Type B pancreatic cell (in vitro differentiated cells): ENCODE measurements at places on chromosomes 5 and 9.

DNA sequence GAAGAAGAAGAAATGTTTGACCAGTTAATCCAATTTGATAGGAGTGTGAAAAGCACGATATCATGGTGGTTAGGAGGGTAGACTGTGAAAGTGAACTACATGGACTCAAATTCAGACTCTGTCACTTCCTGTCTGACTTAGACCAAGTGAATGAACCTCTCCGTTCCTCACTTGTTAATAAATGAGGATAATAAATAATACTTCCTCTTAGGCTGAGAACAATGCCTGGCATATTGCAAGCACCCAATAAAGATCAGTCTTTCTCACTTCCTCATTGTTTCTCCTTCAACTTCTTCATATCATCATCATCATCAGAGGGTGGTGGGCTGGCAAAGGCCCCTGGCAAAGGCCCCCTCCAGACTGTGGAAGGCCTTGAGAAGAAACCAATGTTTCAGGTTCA lies 148.7 kb downstream of the CDK5RAP2 start:
- no peak for DNase-seq

- DNase-seq, result no peak
Observed at GRCh38 chr9:121098567-121099198, 23.9 kb downstream of the CNTRL start.

GRCh38 chr5:173495225-173495904 lies 121.1 kb downstream of the BOD1 start:
- DNase-seq, result no peak

- no peak for DNase-seq
Observed at GRCh38 chr9:81394881-81395675, 294.3 kb downstream of the TLE1 start.

DNA sequence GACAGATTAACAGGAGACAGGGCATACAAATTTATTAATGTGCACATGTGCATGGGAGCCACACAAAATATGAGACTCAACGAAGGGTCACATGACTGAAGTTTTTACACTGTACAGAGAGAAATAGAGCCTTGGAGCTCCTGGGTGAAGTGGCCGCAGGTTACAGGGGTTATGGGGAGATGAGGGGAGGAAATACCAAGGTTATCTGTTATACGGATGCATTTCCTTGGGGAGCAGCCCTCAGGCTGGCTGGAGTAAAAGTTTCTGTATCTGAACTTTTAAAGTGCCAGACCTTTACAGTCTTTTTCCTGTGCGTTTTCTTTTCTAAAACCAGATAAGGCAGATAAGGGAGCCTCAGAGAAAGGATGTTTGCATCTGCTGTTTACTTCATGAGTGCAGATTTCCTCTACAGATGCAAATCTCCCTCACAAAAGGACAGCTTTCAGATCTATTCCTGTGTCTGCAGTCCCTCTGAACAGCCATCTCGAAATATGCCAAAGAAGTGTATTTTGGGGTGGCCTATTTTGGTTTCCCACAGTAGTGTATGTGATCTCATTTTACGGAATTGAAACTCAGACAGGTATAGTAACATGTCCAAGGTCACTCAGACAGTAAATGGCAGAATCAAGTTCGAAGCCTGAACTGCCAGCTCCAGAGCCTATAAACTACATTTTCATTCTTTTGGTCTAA lies 139.3 kb upstream of the FBXL17 start:
- DNase-seq, result no peak

- no peak for DNase-seq
Observed at GRCh38 chr5:18394443-18394804, 760.2 kb downstream of the TAF11L14 start.

- no peak for DNase-seq
Observed at GRCh38 chr5:121188849-121189248, 662.8 kb upstream of the FTMT start.

DNA sequence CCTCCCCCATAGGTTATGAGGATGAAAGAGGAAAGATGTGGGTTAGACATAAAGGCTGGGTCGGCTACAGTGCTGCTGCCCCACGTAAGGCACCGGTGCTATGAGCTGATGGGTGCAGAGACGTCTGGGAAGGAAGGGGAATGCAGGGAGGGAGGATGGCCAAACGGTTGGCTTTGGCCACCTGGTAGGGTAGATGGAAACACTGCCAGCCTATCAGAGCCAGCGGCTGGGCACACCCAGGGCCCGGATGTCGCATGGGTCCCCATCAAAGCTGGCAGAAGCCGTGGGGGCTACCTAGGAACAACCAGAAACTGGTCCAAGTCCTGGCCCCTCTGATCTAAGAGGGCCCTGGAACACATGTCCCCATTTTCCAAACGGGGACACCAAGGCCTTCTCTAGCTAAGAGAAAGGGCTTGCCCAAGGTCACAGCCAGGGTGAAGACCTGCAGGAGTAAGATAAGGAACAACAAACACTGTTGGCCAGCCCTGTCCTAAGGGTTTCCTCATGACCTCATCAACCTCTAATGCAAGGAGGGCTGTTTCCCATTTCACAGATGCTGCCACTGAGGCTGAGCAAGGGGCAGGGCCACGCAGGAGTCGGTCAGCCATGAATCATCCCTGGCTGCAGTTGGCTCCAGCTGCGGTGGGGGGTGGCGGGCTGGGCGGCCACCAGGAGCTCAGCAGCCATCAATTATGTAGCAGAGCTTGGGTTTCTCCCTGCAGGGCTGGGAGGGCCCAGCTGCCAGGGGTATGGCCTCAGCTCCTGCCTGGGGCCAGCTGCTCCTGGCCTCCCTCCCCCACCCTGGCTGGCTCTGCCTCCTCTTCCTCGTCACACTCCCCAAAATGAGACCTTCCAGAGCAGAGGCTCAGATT lies 4.9 kb downstream of the SH3GLB2 start:
- DNase-seq, result no peak

DNA sequence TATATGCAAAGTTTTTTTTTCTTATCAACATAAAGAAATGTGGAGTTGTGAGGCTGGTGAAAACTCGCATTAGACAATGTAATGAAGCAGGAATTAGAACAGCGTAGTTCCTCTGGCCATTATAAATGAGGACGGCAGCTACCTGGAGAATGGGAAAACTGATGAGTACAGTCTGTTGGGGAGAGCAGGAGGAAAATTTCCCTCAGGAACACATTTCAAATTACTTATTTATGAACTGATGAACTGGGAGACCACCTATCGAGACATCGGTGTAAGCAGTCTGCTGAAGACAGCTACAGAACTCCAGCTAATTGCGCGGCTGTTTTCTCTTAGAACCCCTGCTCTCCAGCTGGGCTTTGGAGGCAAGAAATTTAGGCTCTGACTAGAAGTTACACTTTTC lies 343.9 kb upstream of the CLINT1 start:
- DNase-seq, result no peak

- DNase-seq, result no peak
Observed at GRCh38 chr5:10233505-10233904, 16.2 kb downstream of the ATPSCKMT start.

DNA sequence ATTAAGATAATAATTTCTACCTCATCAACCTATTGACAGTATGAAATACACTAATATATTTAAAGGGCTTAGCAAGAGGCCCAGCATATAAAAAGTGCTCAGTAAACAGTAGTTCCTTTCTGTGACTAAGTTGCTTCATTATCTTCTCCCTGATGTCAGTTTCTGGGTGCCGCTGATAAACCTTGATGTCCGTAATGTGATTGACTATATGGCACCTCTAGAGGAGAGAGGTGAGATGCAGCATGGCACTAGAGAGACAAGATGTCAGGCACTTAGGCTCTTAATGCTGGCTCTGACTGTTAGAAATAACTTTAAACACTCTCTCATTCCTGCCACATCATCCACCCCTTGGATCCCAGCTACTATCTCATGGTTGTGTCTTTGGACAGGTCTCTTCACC lies 455.9 kb upstream of the KLF4 start:
- DNase-seq, result no peak

DNA sequence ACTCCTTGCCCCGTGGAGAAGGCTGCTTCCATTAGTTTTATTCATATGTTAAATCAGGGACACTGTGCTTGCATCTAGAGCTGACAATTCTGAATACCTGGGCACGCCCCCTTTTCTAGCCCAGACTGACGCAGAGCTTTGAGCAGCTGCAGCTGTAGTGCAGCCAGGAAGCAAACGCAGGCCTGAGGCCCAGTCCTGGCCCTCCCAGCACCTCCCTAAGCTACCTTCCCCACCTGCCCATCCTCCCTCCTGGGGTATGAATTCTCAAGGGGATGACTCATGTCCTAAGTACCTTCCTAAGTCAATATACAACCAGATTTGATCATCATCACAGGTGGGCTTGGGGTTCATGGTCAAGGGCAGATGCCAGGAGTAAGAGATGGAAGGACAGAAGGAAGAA lies 3.5 kb downstream of the PHF19 start:
- no peak for DNase-seq

GRCh38 chr5:158841481-158842276 lies 258.0 kb downstream of the EBF1 start:
- no peak for DNase-seq

- DNase-seq, result no peak
Observed at GRCh38 chr9:21443849-21444625, 3.8 kb downstream of the IFNA1 start.

GRCh38 chr9:98550206-98550820 lies 158.4 kb downstream of the GABBR2 start:
- no peak for DNase-seq

GRCh38 chr5:139186261-139186660 lies 11.9 kb downstream of the SIL1 start:
- no peak for DNase-seq

- DNase-seq, result no peak
Observed at GRCh38 chr9:118059484-118060278, 355.5 kb downstream of the TLR4 start.

- no peak for DNase-seq
Observed at GRCh38 chr9:17863213-17863883, 284.5 kb downstream of the SH3GL2 start.

- no peak for DNase-seq
Observed at GRCh38 chr9:18208166-18209059, 265.5 kb upstream of the ADAMTSL1 start.

GRCh38 chr5:73176250-73176649 lies 3.3 kb downstream of the TMEM174 start:
- no peak for DNase-seq

DNA sequence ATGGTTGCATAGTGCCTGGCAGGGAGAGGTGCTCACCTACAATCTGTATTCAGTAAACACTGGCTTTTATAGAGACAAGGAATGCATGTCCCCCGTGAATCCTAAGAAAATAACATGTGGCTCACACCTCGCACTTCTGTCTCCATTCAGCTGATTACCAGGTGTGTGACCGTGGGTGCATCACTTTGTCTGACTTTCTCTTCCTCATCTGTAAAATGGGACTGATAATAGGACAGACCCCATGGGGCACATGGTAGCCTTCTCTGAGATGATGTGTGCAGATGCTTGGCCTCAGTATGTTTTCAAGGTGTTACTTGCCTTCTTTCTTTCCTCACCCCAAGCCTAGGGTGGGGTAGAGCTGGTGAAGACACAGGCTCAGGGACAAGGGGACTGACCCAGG lies 6.3 kb downstream of the CXXC5 start:
- no peak for DNase-seq

- no peak for DNase-seq
Observed at GRCh38 chr9:137984005-137984404, 106.4 kb downstream of the CACNA1B start.

- DNase-seq, result no peak
Observed at GRCh38 chr9:71819115-71819739, 50.9 kb upstream of the CEMIP2 start.

- DNase-seq, result no peak
Observed at GRCh38 chr5:98414938-98415337, 358.5 kb upstream of the RGMB start.

DNA sequence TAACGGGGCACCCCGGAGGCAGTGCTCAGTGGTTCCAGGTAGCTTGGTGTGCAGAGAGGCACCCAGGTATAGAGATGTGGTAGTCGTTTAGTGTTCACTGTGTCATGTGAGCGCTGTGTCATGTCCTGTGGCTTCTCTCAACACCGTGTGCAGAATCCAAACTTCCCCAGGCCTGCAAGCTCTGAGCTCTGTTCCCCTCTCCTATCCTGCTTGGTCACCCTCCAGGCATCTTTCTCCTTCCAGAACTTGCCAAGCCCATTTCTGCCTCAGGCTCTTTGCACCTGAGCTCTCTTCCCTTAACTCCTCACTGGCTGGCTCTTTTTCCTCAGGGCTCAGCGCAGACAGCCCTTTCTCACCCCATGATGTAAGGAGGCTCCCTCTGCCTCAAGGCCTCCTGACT lies 64.8 kb downstream of the CARTPT start:
- no peak for DNase-seq

GRCh38 chr9:78354324-78354973 lies 57.5 kb downstream of the PSAT1 start:
- no peak for DNase-seq

DNA sequence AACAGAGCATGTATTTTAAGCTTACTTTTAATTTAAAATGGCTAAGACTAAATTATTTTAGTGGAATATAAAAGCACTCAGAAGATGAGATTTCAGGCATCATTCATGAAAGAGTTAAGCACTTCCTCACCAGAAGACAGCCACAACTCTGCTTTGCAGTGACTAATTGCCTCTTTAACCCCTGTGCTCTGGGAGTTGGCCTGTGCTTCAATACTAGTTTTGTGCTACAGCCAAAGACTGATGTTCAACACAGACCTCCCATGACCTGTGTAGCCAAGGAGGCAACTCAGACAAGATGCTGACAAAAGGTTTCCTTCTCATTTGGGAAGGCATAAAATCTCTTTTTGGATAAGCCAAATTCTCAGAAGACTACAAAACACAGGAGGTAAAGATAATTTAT lies 353.5 kb downstream of the FBXL17 start:
- DNase-seq, result no peak

DNA sequence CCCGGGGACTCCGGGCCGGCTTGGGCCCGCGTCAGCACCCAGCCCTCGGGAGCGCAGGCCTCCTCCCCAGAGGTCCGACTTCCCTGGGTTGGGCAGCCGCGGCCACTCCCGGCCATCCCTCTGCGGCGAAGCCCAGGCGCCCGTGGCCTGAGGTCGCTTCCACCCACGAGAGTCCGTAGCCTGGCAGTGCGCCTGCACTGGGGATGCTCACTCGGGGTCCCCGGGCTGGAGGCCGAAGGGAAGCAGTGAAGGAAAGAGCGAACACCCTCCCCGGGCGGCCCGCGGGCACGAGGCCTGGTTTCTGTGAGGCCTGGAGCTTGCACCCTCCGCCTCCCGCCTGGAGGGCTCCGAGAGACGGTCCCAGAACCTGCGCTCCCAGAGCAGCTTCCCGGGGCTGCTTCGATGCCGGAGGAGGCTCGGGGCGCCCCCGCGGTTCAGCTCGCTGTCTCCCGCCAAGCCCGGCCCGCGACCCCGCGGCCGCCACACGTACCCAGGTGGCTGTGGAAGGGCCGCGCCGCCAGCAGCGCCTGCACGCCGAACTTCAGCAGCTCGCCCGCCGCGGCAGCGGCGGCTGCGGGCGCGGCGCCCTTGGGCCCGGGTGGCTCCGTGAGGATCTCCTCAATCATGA lies 607 bp downstream of the BARX1 start:
- no peak for DNase-seq

GRCh38 chr5:171999877-172000276 lies 6.6 kb downstream of the FBXW11 start:
- no peak for DNase-seq

- DNase-seq, result no peak
Observed at GRCh38 chr9:90848866-90849265, 47.2 kb downstream of the SYK start.
